Suprapubic skin (tissue), 4 donors: ENCODE measurements at places on chromosomes 16 and 17. TPM values are rescaled to one million over a fixed set of nuclear protein-coding genes. Genes with fewer than 3 reads are reported as not detected.

DNA sequence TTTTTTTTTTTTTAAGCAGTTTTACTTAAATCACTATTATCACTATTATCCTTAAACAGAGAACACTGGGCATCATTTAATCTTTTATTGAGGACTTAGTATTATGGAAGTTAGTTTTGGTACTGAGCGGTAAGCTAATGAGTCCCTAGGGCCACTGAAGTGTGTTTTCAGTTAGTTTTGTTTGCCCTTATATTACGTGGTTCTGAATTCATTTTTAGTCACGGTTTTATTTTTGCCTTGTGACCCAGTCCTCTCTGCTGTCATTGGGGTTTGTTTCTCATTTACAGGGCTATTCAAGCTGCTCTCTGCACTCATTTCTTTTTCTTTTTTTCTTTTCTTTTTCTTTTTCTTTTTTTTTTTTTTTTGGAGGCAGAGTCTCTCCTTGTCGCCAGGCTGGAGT is 17.3 kb downstream of the RABEP1 start:
- no peak overlapping the region for H3K27ac ChIP-seq
- H3K36me3 ChIP-seq: no peaks in the 10 kb centered on the region
- no peak overlapping the region for H3K4me3 ChIP-seq
- H3K27me3 ChIP-seq: no peaks in the 10 kb centered on the region
- no peak for DNase-seq

DNA sequence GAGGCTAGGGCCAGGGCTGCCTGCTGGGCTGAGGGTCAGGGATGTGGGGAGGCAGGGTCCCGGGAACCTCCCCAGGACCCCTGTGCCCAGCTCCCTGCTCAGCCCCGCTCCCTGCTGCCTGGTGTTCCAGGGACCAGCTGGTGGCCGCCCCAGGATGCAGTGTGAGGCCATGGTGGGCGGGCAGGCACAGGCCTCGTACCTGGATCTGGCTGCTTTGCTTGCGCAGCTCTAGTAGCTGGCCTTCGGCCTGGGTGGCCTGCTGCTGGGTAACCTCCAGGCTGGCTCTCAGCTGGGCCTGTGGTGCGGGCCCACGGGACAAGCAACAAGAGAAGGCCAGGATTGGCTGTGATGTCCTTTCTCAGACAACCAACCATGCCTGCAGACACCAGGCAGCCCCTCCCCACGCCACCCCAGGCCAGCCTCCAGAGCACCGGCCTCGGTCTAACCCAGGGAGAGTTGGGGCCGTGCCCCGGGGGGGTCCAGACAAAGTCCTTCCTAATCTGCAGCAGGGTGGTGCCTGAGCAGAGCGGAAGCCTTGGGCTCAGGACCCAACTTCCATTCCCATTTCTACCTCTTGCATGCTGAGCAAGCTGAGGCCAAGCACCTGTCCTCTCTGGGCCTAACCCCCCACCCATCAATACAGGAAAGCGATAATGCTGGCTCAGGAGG is 4.1 kb downstream of the TRIM65 start:
- H3K27ac ChIP-seq: no peak overlapping the region
- H3K36me3 ChIP-seq: peaks cover 38% of the 10 kb centered on the region
- DNase-seq: no peak

GRCh38 chr16:79074541-79074940 is 526.0 kb downstream of the MAF start:
- peaks cover 4% of the 10 kb centered on the region for H3K4me1 ChIP-seq
- H3K36me3 ChIP-seq: no peaks in the 10 kb centered on the region
- H3K27ac ChIP-seq: no peak overlapping the region
- H3K27me3 ChIP-seq: no peaks in the 10 kb centered on the region
- H3K4me3 ChIP-seq: no peak overlapping the region

GRCh38 chr17:30405161-30405560 is 26.4 kb downstream of the CPD start:
- no peaks in the 10 kb centered on the region for H3K27me3 ChIP-seq
- H3K4me3 ChIP-seq: no peak overlapping the region
- H3K36me3 ChIP-seq: no peaks in the 10 kb centered on the region
- no peak overlapping the region for H3K27ac ChIP-seq
- DNase-seq: no peak

- peaks cover 11% of the 10 kb centered on the region for H3K4me1 ChIP-seq
- peaks cover 3% of the 10 kb centered on the region for H3K27me3 ChIP-seq
- no peak for DNase-seq
- H3K36me3 ChIP-seq: no peaks in the 10 kb centered on the region
- H3K27ac ChIP-seq: no peak overlapping the region
- no peak overlapping the region for H3K4me3 ChIP-seq
These were observed 16.3 kb downstream of the SCN4A start for GRCh38 chr17:63956296-63956920.

GCGR gene
- total RNA-seq: 2.0 TPM

DUXB gene
- not detected for total RNA-seq

- H3K4me1 ChIP-seq: peaks cover 9% of the 10 kb centered on the region
- no peak overlapping the region for H3K4me3 ChIP-seq
- H3K36me3 ChIP-seq: no peaks in the 10 kb centered on the region
- H3K27ac ChIP-seq: no peak overlapping the region
- H3K27me3 ChIP-seq: peaks cover 13% of the 10 kb centered on the region
These were observed 15.6 kb upstream of the ZFPM1 start for GRCh38 chr16:88437367-88437964.

TBC1D16 gene
- 18.6 TPM for total RNA-seq

MT3 gene
- total RNA-seq: not detected

ITGA3 gene
- 226 TPM for total RNA-seq

DNA sequence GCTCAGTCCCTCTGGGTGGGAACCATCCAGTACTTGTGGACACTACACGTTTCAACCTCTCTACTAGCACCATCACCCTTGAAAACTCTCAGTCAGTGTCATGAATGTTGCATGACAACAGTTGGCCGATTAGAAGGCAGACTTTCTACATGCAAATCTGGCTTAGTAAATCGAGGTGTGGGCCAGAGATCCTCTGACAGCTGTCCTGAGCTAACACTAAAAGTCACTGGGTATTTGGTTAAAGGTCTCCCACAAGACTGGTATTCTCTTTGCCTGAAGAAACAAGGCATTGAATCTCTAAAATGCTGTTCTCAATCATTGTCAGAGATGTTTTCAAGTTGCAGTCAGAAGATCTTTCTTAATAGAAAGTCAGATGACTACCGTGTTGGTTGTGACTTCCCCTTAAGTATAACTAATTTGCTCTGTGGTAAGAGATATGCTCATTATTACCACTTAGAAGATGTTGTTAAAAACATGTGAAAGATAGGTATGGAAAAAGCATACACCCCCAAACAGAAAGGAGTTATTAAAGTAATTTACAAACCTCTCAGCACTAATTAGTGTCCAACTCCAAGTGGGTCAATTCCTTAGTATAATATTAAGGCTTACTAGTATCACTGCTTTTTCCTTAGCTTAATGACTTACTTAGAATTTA is 62.3 kb downstream of the WNT3 start:
- H3K4me1 ChIP-seq: peaks cover 11% of the 10 kb centered on the region
- no peak for DNase-seq
- H3K27me3 ChIP-seq: no peaks in the 10 kb centered on the region
- no peak overlapping the region for H3K4me3 ChIP-seq
- H3K27ac ChIP-seq: no peak overlapping the region
- H3K36me3 ChIP-seq: peaks cover 24% of the 10 kb centered on the region

RGS9 gene
- 1.1 TPM for total RNA-seq

GRCh38 chr16:71854369-71854948 is 8.7 kb downstream of the ATXN1L start:
- DNase-seq: no peak
- no peak overlapping the region for H3K27ac ChIP-seq
- no peaks in the 10 kb centered on the region for H3K27me3 ChIP-seq
- H3K4me3 ChIP-seq: no peak overlapping the region
- peaks cover 19% of the 10 kb centered on the region for H3K4me1 ChIP-seq
- peaks cover 66% of the 10 kb centered on the region for H3K36me3 ChIP-seq

GRCh38 chr16:1902547-1903219 is 15.5 kb downstream of the HS3ST6 start:
- no peak for DNase-seq
- no peaks in the 10 kb centered on the region for H3K36me3 ChIP-seq
- no peak overlapping the region for H3K4me3 ChIP-seq

DNA sequence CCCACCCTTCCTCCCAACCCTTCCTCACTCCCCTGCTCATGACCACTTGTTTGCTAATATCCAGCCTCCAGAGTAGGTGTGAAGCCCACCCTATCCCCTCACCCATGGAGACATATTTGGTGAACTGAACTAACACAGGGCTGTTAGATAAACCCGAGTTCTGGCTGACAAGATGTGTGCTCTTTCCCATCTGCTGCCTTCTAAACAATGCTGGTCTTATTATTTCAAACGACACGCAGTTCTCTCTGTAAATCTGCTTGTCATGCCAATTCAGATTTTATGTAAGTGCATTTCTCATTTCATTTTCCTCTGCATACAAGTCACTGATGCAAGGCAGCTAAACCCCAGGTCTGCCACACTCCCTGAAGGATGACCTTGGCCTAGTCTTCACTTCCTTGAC is 343.0 kb upstream of the CDH5 start:
- H3K4me3 ChIP-seq: no peak overlapping the region
- H3K36me3 ChIP-seq: no peaks in the 10 kb centered on the region
- no peaks in the 10 kb centered on the region for H3K27me3 ChIP-seq
- DNase-seq: no peak

TPSAB1 gene
- 17.9 TPM for total RNA-seq

GRCh38 chr17:29252101-29252791 is 5.6 kb downstream of the CRYBA1 start:
- H3K27me3 ChIP-seq: no peaks in the 10 kb centered on the region
- H3K36me3 ChIP-seq: peaks cover 8% of the 10 kb centered on the region
- H3K4me3 ChIP-seq: no peak overlapping the region
- H3K27ac ChIP-seq: no peak overlapping the region
- H3K4me1 ChIP-seq: peaks cover 41% of the 10 kb centered on the region

GRCh38 chr16:57884655-57885133 is 82.4 kb upstream of the KIFC3 start:
- H3K27me3 ChIP-seq: peaks cover 29% of the 10 kb centered on the region
- peaks cover 10% of the 10 kb centered on the region for H3K4me1 ChIP-seq
- no peak overlapping the region for H3K27ac ChIP-seq
- no peak overlapping the region for H3K4me3 ChIP-seq
- no peak for DNase-seq
- no peaks in the 10 kb centered on the region for H3K36me3 ChIP-seq

NAGS gene
- 0.76 TPM for total RNA-seq

NAGPA gene
- 29.3 TPM for total RNA-seq

PRAC1 gene
- total RNA-seq: not detected
